ENCODE measurements at places on chromosomes 3 and 15. TPM values are rescaled to one million over a fixed set of nuclear protein-coding genes. Genes with fewer than 3 reads are reported as not detected.

Gene CXCR6
- total RNA-seq = 3.2 TPM

- no peaks in the 10 kb centered on the region for H3K36me3 ChIP-seq
- DNase-seq = no peak
- H3K27me3 ChIP-seq = peaks cover 3% of the 10 kb centered on the region
Measured at GRCh38 chr3:196227121-196227561, 10.8 kb downstream of the SLC51A start.

- no peak overlapping the region for H3K27ac ChIP-seq
- no peaks in the 10 kb centered on the region for H3K36me3 ChIP-seq
- no peaks in the 10 kb centered on the region for H3K27me3 ChIP-seq
- no peak overlapping the region for H3K4me3 ChIP-seq
- DNase-seq = no peak
- no peaks in the 10 kb centered on the region for H3K4me1 ChIP-seq
Measured at GRCh38 chr3:147472846-147473245, 63.7 kb downstream of the ZIC1 start.

Gene PAK6
- total RNA-seq = 0.67 TPM

- no peak overlapping the region for H3K4me3 ChIP-seq
- H3K36me3 ChIP-seq = peaks cover 2% of the 10 kb centered on the region
- no peaks in the 10 kb centered on the region for H3K27me3 ChIP-seq
- DNase-seq = no peak
- H3K4me1 ChIP-seq = peaks cover 18% of the 10 kb centered on the region
Measured at GRCh38 chr3:188218603-188219002, 64.6 kb downstream of the LPP start.

- no peak overlapping the region for H3K27ac ChIP-seq
- no peaks in the 10 kb centered on the region for H3K4me1 ChIP-seq
- H3K4me3 ChIP-seq = no peak overlapping the region
- no peaks in the 10 kb centered on the region for H3K36me3 ChIP-seq
Measured at GRCh38 chr15:71273731-71274447, 158.6 kb downstream of the THSD4 start.

DNA sequence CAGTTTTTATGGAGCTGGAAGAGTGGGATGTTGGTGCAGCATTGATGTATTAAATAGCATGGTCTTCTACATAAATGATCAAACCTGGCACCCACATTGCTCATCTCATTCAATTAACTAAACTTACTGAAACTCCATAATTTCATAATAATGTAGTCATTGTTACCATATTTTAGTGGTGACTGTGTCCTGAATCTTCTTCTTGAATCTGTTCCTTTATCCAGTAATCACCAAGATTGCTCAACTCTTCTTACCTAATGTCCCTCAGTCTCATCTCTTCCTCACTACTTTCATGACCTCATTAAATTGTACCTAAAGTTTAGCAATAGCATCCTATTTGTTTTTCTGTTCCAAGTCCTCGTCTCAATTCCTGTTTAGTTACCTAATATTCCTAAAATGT, 69.8 kb downstream of the FGF7 start:
- H3K27ac ChIP-seq = no peak overlapping the region
- no peaks in the 10 kb centered on the region for H3K4me1 ChIP-seq
- DNase-seq = no peak
- no peak overlapping the region for H3K4me3 ChIP-seq
- no peaks in the 10 kb centered on the region for H3K36me3 ChIP-seq

DNA sequence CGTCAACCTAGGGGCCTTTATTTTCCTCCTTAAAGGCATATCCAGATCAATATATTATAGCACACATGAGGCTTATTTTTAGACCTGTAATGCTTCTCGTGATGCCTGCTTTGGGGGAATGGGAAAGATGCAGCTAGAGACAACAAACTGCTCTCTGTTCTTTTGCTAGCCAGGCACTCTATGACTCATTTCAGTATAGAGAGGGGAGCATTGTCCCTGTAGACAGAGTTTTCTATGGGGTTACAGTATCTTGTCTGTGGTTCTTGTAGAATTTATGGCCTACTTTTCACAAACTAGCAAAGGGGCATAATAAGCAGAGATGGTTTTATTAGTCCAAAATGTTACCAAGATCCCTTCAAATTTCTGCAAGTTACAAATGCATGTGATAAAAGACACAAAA, 305.6 kb downstream of the LSAMP start:
- no peak overlapping the region for H3K4me3 ChIP-seq
- DNase-seq = no peak
- H3K27ac ChIP-seq = no peak overlapping the region

Gene GPR62
- not detected for total RNA-seq

Gene POLQ
- 23.6 TPM for total RNA-seq

GRCh38 chr15:80581976-80582375, 113.1 kb upstream of the ABHD17C start:
- no peak overlapping the region for H3K27ac ChIP-seq
- H3K4me1 ChIP-seq = peaks cover 2% of the 10 kb centered on the region
- no peaks in the 10 kb centered on the region for H3K36me3 ChIP-seq

- DNase-seq = no peak
- no peak overlapping the region for H3K4me3 ChIP-seq
- no peak overlapping the region for H3K27ac ChIP-seq
- H3K27me3 ChIP-seq = no peaks in the 10 kb centered on the region
- H3K4me1 ChIP-seq = no peaks in the 10 kb centered on the region
Measured at GRCh38 chr3:105119801-105120340, 246.8 kb upstream of the ALCAM start.

Gene RETNLB
- not detected for total RNA-seq

Gene GOLGA6A
- not detected for total RNA-seq

GRCh38 chr3:24302396-24302795, 192.3 kb downstream of the THRB start:
- H3K27me3 ChIP-seq = no peaks in the 10 kb centered on the region
- H3K4me3 ChIP-seq = no peak overlapping the region
- H3K27ac ChIP-seq = no peak overlapping the region

GRCh38 chr3:159151130-159151529, 349.3 kb downstream of the MFSD1 start:
- H3K4me1 ChIP-seq = no peaks in the 10 kb centered on the region
- no peak overlapping the region for H3K27ac ChIP-seq
- no peak overlapping the region for H3K4me3 ChIP-seq
- no peak for DNase-seq

Gene TICRR
- 29.2 TPM for total RNA-seq

DNA sequence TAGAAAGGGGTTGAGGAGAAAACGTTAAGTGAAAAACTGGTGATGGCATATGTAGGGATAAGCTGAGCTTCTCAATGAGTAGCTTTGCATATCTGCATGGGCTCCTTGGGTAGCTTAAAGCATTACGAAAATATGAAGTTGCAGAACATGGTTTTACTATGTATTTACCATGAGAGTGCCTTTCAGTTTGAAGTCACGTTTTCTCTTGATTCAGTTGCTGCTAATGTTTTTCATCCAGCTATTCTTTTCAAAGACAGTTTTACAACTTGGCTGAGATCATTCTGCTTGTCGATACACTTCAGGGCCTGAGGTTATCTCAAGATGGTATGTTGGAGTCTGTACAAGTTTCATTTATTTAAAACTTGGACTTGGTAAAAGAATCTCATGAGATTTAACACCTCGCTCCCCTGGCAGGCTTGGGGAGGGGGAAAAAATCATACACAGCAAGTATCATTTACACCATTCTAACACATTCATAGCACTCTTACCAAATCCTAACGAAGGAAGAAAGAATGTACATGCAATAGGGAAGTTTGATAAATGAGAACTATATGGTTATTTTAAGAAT, 103.3 kb upstream of the CMC1 start:
- no peak for DNase-seq
- H3K4me1 ChIP-seq = peaks cover 2% of the 10 kb centered on the region
- H3K4me3 ChIP-seq = no peak overlapping the region

- no peak overlapping the region for H3K27ac ChIP-seq
- no peaks in the 10 kb centered on the region for H3K27me3 ChIP-seq
Measured at GRCh38 chr3:174268586-174268985, 590.5 kb upstream of the NAALADL2 start.

- no peak overlapping the region for H3K27ac ChIP-seq
- H3K4me3 ChIP-seq = no peak overlapping the region
- H3K27me3 ChIP-seq = no peaks in the 10 kb centered on the region
- DNase-seq = no peak
- H3K36me3 ChIP-seq = no peaks in the 10 kb centered on the region
- H3K4me1 ChIP-seq = no peaks in the 10 kb centered on the region
Measured at GRCh38 chr3:135809021-135809634, 156.4 kb upstream of the PPP2R3A start.

DNA sequence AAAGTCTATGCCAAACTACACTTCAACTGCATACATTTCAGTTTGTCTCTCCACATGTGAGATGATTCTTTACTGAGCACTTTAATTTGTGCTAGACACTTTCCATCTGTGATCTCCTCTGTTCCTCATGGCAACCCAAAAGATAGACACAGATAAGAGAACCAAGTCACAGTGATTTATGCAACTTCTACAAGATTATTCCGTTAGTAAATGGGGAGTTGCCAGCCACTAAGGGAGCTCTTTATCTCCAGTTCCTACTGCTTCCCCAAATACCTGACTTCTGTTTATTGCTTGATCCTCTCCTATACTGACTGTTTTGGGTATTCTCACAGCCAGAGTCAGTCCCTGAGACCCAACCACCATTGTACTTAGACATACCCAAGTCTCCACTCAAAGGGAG, 24.1 kb upstream of the AKAP13 start:
- H3K4me1 ChIP-seq = peaks cover 14% of the 10 kb centered on the region
- H3K36me3 ChIP-seq = no peaks in the 10 kb centered on the region
- H3K27ac ChIP-seq = no peak overlapping the region
- no peak overlapping the region for H3K4me3 ChIP-seq
- DNase-seq = no peak

- peaks cover 9% of the 10 kb centered on the region for H3K27me3 ChIP-seq
- H3K36me3 ChIP-seq = no peaks in the 10 kb centered on the region
- no peak overlapping the region for H3K4me3 ChIP-seq
- H3K27ac ChIP-seq = no peak overlapping the region
- peaks cover 20% of the 10 kb centered on the region for H3K4me1 ChIP-seq
Measured at GRCh38 chr3:122893754-122894668, 99.1 kb downstream of the SLC49A4 start.

DNA sequence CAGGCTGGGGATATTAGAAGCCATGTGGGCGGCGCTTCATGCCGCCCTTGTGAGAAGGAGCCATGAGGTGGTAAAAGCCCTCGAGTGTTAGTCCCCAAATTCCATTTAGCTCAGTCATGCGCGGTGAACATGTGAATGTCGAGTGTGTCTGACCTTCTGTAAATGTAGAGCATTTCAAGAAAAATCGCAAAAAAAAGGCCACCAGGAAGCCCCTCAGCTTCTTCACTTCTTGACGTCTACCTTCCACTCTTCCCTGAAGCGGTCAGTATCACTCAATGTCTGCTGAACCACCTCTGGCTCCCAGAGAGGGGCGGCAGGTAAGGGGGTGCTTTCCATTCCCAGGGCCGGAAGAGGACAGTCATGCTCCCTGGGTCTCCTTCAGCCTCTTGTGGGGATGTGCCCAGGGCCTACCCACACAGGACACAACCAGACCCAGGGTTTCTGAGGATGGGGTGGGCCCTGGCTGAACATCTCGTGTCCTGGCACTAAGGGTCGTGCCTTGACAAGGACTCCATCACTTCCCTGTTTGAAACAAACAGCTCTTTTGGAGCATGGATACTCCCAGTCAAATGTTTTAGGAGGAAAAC, 274.9 kb downstream of the FAM43A start:
- no peaks in the 10 kb centered on the region for H3K4me1 ChIP-seq
- DNase-seq = no peak
- no peak overlapping the region for H3K27ac ChIP-seq

Gene TNNC1
- 4.8 TPM for total RNA-seq

GRCh38 chr15:60935130-60935529, 294.0 kb downstream of the RORA start:
- DNase-seq = no peak
- H3K36me3 ChIP-seq = no peaks in the 10 kb centered on the region
- H3K27ac ChIP-seq = no peak overlapping the region
- H3K4me3 ChIP-seq = no peak overlapping the region
- peaks cover 1% of the 10 kb centered on the region for H3K27me3 ChIP-seq
- peaks cover 6% of the 10 kb centered on the region for H3K4me1 ChIP-seq

DNA sequence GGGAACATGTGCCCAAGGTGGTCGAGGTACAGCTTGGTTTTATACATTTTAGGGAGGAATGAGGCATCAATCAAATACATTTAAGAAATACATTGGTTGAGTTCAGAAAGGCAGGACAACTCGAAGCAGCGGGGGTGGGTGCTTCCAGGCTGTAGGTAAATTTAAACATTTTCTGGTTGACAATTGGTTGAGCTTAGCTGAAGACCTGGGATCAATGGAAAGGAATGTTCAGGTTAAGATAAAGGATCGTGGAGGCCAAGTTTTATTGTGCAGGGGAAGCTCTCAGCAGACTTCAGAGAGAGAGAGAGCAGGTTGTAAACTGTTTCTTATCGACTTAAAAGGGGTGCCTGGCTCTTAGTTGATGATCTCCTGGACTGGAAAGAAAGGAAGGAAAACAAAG, 11.3 kb downstream of the CPN2 start:
- no peak overlapping the region for H3K4me3 ChIP-seq
- no peak for DNase-seq
- no peak overlapping the region for H3K27ac ChIP-seq
- peaks cover 5% of the 10 kb centered on the region for H3K27me3 ChIP-seq

Gene BNC1
- total RNA-seq = not detected

GRCh38 chr15:91660174-91660649, 193.3 kb upstream of the SLCO3A1 start:
- no peak overlapping the region for H3K4me3 ChIP-seq
- no peak overlapping the region for H3K27ac ChIP-seq
- H3K4me1 ChIP-seq = peaks cover 7% of the 10 kb centered on the region
- no peaks in the 10 kb centered on the region for H3K36me3 ChIP-seq
- DNase-seq = no peak

DNA sequence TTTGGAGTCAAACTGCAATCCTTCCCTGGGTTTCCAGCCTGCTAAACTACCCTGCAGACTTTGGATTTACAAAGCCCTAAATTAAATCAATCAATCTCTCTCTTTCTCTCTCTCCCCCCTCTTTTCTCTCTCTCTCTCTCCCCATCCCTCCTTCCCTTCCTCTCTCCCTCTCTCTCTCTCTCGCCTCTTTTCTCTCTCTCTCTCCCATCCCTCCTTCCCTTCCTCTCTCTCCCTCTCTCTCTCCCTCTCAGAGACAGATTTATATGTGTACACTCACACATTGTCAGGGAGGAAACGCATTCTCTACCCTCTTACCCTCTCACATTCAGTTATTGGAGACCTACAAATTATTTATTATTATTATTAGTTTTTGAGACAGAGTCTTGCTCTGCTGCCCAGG, 47.0 kb downstream of the GRK7 start:
- DNase-seq = no peak
- peaks cover under 1% of the 10 kb centered on the region for H3K36me3 ChIP-seq
- H3K4me3 ChIP-seq = no peak overlapping the region
- H3K27me3 ChIP-seq = no peaks in the 10 kb centered on the region
- no peak overlapping the region for H3K27ac ChIP-seq

Gene THRB
- total RNA-seq = not detected

Gene HHATL
- not detected for total RNA-seq

GRCh38 chr15:48999314-48999713, 35.6 kb upstream of the SHC4 start:
- H3K27me3 ChIP-seq = no peaks in the 10 kb centered on the region
- no peak overlapping the region for H3K4me3 ChIP-seq
- peaks cover 37% of the 10 kb centered on the region for H3K36me3 ChIP-seq
- no peak for DNase-seq
- H3K4me1 ChIP-seq = no peaks in the 10 kb centered on the region
- no peak overlapping the region for H3K27ac ChIP-seq
